ENCODE measurements at places on chromosomes 5 and 9. TPM values are rescaled to one million over a fixed set of nuclear protein-coding genes. Genes with fewer than 3 reads are reported as not detected.

The ASS1 gene
- 133 TPM for total RNA-seq

The PANK3 gene
- total RNA-seq, result 59.8 TPM

The ADGRV1 gene
- 134 TPM for total RNA-seq

The PCDHB8 gene
- 2.4 TPM for total RNA-seq

The INSL4 gene
- total RNA-seq, result not detected

The TAF11L6 gene
- not detected for total RNA-seq

The DBH gene
- total RNA-seq, result 0.15 TPM

The TRIM36 gene
- total RNA-seq, result 3.4 TPM

The IFNA8 gene
- not detected for total RNA-seq

The PCDHA9 gene
- 0.17 TPM for total RNA-seq

The CYFIP2 gene
- 73.5 TPM for total RNA-seq

The ROR2 gene
- total RNA-seq, result 17.7 TPM

The SEC61B gene
- total RNA-seq, result 88.3 TPM

The CLTA gene
- total RNA-seq, result 275 TPM

The TPRN gene
- 13.5 TPM for total RNA-seq

The C7 gene
- 167 TPM for total RNA-seq

The GRXCR2 gene
- total RNA-seq, result not detected

The GTF3C5 gene
- 60.7 TPM for total RNA-seq

The PCDHB7 gene
- 2.0 TPM for total RNA-seq

The PCDHA8 gene
- total RNA-seq, result 0.93 TPM

The SPINK13 gene
- not detected for total RNA-seq

The PDZD2 gene
- 1.8 TPM for total RNA-seq

The GAPT gene
- total RNA-seq, result 0.27 TPM

The RRAGA gene
- 62.2 TPM for total RNA-seq

The PIP5KL1 gene
- not detected for total RNA-seq
